ENCODE measurements at places on chromosomes 11 and 22.

DNA sequence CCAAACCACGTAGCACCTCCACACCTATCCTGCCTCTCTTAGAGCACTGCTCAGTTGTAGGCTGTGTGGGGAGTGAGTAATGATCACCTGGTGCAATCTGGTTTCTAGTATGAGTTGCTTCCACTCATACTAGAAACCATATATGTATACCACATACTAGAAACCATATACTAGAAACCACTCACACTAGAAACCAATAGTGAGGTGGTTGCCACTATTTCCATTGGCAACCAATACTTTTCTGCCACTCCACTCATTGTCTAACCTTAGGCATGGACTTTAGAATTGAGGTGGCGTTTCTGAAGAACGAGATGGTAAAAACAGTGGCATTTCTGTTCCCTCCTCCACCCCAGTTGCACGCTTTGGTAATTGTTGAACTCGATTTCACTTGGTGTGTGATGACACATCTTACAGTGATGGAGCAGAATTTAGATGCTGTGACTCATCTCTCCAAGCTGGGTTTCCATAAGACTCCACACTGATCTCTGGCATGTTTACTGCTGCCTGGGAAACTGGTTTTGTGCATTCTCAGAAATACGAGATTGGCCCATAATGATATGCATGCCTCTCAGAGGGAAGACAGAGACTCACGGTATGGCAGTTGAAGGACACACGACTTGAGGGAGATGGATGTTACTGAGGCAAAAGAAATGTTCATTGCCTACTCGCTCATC is 82.9 kb downstream of the KIRREL3 start:
- no peak for DNase-seq

GRCh38 chr11:120231963-120232362 is 8.0 kb upstream of the POU2F3 start:
- DNase-seq = no peak

DNA sequence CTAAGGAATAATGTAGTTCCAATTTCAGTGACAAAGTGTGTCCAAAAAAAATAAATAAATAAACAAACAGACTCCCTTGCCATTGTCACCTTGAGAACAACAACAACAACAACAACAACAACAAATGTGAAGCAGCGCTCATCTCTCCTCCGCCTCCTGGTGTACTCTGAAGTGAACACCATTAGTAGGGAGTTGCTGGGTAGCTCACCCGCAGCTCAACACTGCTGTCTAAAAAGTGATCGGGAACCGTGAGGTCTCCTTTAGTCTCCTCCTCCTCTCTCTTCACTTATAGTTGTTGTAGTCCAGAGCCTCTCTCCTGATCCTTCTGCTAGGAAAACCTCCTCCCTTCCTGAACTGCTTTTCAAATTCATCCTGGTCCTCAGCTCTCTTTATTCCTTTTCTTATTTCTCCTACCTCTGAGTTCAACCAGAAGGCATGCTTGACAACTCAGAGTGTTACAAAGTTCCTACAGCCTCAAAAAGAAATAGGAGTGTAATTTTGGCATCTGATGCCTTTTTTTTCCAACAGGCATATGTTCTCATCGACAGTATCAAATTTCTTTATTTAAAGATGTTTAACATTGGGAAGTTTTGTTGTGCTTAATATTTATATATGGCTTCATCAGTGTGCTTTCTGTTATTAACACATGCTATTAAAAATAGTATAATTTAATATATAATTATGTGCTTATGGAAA is 215.1 kb downstream of the PGR start:
- DNase-seq = no peak

DNA sequence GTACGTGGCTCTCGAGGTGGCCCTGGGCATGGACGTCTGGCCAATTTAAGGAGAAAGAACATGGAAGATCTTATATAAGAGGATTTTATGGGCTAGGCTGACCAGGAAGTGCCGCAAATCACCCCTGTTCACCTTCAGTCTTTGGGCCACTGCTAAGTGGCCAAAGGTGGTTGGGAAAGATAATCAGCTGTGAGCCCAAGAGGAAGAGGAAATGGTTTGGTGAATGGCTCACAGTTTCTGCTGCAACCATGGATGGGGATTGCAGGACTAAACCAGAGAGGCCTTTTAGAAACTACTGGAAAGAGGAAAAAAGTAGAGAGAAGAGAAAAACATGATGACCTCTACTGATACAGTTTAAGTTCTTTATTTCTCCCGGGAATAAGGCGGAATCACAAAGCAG is 96.0 kb upstream of the ARHGAP20 start:
- DNase-seq = no peak

DNA sequence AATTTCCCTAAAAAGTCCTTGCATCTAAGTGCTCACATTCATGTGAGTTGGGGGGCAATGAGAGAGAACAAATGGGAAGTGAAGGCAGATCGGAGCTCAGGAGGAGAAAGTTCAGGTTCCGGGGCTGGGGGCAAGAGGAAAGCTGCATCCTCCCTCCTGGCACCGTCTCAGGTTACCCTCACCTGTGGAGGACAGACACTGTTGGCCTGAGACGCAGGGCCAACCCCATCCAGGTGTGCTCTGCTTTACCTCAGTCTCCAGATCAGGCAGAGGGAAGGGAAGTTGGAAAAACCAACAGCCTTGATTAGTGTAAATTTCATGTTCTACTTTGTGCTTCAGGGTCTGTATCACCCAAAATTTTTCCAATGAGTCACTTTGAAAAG is 146.9 kb downstream of the TRIM29 start:
- DNase-seq = no peak

DNA sequence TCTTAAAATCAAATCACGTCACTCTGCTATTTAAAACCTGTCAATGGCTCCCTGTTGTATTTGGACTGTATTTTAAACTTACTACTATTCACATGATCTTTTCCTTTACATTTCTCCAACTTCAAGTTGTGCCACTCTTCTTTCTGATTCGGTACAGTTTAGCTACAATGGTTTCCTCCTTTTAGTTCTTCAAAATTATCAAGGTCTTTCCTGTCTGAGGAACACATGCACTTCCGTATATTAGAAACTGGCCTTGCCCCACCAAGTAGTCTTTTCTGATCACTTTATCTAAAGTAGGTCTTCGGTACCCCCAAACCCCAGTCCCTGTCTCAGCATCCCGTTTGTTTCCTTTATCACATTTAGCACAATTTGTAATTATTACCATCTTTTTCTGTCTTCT is 81.8 kb downstream of the MTMR3 start:
- DNase-seq = no peak
